D341Med (cell line): ENCODE measurements at places on chromosomes 1 and 21.

DNA sequence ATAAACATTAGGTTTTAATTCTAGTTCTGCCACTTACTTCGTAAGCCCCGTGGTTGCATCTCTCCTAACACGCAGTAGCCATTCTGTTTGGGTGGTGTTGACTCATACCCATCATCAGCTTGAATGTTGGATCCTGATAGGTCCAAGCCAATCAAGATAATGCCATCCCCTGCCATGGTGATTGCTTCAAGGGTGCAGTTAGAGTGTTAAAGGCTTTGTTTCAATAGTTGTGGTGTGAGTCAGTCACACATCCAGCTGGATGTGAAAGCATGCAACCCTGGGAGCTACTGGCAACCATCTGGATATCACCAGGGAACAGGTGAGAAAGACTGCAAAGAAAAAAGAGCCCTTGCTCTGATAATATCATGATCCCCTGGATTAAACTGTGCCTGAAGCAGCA is 69.1 kb downstream of the OMA1 start:
- no peak for DNase-seq

- DNase-seq = no peak
Observed at GRCh38 chr1:33096363-33097005, 15.5 kb downstream of the AZIN2 start.

- no peak for DNase-seq
Observed at GRCh38 chr21:40049031-40049930, 182.0 kb downstream of the PCP4 start.

DNA sequence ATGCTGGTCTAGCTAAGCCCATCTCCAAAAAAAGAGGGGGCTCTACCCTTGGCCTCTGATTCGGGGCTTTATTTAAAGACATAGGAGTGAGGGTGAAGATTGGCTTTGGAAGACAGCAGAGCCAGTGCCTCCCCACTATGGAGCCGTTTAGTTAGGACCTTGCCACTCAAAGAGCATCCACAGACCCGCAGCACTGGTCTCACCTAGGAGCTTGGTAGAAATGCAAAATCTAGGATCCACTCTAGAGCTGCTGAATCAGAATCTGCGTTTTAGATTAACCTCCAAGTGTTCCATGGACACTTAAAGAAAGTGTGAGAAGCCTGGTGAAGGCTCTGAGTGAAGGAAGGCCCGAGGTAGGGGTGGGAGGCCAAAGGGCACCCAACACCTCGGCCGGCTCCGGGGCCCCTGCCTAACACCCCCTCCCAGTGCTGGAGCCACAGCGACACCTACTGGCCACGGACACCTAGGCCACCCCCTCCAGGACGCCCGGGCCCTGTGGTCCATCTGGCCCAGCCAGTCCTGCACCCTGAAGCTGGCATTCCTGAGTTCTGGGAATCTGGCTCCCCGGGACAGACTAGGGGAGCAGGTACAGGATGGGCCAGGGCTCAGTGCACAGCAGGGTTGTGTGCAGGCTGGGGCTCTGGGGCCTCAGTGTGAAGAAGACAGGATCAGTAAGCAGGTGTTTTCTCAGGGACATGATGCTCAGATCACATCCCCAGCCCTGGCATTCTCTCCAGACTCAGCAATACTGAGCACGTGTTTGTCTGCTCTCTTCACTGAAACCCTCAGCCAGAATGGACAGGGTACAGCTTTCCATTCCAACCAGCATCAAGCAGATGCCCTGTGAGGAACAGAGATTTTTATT is 79.2 kb downstream of the TMEM53 start:
- DNase-seq = peak; percentile 93

- no peak for DNase-seq
Observed at GRCh38 chr1:228837817-228838716, 102.8 kb downstream of the RHOU start.

DNA sequence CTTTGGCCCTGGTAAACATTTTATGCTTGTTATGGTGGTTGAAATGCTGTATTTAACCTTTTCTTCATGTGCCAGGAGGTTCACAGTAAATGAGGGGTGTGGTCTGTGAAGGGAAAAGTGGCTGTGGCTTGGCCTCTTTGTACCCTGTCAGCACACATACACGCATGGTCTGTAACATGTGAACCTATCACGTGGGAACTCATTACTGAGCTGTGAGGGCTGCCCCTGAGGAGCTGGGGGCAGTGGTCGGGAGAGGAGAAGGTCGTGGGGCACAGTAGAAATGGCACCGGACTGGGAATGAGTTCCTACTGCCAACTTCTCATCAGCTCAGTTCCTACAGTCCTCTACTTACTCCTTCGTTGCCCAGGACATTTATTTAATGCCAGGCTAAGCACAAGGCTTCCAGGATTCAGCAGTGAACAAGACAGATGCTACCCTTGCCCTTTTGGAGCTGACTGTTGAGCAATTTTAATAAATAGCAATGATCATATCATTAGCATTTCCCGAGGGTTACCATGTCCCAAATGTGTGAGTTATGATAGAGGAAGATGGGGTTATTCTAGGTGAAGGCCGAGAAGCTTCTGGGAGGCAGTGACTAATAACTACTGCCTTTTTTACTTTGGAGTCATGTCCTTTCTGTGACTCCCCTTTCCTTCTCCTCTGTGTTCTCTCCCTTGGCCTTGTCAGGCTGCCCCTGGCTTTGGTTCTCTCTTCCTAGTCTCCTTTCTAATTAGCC is 38.8 kb downstream of the DDR2 start:
- no peak for DNase-seq

DNA sequence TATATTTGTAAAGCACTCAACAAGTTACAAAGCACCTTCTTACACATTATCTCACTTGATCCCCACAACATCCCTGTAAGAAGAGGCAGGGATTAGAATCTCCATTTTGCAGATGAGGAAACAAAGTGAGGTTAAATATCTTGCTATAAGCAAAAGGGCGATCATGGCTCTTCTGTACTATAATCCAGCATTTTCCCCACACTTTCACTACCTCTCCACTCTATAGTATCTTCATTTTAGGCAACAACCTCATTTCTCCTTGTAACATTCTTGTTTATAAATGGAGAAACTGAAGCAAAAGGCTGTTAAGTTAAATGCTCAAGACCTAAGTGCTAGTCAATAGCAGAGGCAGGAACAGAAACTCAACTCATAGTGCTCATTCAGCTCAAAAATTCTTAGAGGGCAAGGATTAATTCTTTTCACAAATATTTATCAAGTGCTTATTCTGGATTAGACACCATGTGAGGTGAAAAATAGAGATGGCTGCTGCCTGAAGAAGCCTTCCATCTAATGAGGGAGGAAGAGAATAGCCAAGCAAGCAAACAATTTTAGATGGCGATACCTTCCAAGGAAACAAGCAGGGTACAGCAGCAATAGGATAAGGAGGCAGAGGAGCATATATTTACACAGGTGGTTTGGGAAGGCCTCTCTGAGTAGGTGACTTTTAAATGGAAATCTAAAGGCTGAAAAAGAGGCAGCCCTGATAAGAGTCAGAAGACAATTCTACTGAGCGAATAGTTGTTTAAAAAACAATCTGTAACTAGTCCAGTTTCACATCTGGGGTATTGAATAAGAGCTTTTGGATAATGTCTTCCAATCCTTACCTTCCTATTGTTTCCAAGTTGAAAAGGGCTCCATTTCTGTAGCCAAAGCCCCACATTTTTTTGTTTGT is 3.5 kb downstream of the ERRFI1 start:
- DNase-seq = no peak

DNA sequence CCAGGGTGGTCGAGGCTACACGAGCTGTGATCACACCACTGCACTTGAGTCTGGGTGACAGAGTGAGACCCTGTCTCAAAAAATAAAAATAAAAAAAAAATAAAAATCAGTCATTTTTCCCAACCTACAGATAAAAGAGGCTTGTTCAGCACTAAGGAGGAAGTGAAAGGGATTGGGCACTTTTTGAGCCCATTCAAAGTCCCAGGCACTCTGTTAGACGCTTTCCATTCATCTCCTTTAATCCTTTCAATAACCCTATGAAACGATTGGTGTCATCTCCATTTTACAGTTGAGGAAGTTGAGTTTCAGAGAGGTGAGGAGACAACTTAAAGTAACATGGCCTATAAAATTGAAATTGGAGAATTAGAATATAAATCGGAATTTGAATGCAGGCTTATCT is 10.4 kb upstream of the AGO4 start:
- DNase-seq = no peak

GRCh38 chr21:25818551-25818950 is 83.8 kb downstream of the GABPA start:
- no peak for DNase-seq

DNA sequence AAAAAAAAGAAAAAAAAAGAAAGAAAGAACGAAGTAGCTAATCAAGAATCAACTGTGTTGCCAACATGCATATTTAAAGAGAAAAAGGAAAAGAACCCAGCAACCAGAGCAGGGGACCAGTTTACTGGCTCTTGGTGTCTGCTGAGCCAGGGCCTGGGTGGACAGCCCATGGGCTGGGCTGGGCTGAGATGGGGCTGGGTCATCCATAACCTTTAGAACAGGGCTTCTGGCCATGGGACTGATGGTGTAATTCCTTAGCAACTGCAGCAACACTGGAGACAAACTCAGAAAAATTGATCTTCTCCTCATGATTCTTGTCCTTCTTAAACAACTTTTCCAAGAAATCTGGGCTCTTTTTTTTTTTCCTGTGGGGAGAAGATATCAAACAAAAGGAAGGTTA is 10.5 kb downstream of the S100A7A start:
- no peak for DNase-seq

DNA sequence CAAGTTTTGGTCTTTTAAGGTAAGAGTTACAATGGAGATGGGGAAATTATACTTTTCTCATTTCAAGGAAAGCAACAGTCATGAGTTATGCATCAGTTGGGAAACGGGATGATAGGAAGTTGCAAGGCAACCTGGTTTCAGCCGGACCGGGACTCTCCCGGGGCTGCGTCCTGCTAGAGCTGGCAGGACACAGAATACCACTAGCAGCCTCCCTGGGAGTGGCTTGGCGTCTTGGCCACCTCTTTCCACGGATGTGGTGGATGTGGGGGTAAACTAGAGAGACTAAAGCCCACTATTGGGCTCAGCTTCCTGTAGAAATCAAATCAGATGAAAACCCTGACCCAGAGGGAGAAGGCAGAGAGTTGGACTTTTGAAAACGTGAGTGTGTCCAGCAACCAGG is 71.9 kb downstream of the ADARB1 start:
- DNase-seq = no peak

- no peak for DNase-seq
Observed at GRCh38 chr1:183103577-183103976, 80.4 kb downstream of the LAMC1 start.

- DNase-seq = peak; percentile 89
Observed at GRCh38 chr1:26723013-26723991, 27.5 kb downstream of the ARID1A start.

GRCh38 chr1:211511947-211512346 is 20.0 kb upstream of the RD3 start:
- DNase-seq = no peak

- DNase-seq = no peak
Observed at GRCh38 chr1:63320022-63320721, 2.2 kb upstream of the FOXD3 start.

DNA sequence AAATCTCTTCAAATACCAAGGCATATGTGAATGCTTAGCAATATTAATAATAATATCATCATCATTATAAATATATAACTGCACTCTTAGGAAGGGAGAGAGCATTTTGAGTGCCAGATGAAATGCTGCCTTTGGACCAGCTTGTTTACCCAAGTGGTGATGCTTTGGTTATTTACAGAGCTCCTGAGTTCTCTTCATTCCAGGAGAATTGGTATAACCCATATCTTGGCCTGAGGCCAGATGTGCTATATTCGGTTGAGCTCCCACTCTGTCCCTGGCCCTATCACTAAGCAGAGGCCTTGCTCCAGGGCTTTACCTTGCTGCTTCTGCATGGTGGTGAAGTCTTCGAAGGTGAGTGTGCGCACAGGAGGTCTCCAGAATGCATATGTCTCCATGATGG is 89.4 kb downstream of the TBX15 start:
- no peak for DNase-seq

DNA sequence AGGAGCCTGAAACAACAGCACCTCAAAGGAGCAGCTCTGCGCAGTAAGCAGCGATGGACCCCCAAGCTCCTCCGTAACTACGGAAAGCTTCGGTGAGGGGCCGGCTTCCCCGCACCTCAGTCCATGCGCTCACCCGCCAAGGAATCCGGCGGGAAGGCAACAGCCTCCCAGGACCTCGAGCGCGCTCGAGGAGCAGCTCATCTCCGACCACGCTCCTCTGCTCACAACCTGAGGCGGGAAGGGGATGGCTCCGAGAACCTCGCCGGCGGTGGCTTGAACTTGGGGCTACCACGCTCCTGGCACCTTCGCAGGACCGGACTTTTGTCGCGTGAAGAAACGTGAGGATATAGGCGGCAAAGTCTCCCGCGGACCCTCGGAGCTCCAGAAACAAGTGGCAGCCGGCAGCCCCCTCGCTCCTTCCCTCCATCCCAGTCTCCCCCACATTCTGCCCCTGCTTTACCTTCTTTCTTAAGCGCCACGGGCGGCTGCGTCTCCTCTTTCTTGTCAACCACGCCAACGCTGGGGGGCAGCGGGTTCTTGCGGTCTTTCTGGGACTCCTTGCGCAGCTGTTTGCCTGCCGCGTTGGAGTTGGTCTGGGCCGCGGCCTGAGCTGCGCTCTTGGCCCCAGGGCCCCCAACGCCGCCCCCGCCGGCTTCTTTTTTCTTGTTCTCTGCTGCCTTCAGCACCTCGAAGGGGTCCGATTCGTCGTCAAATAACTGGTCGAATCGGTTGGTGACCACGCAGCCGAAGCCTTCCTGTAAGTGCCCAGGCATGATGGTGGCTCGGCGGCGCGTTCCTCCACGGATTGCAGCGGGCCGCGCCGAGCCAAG is 459 bp downstream of the SERBP1 start:
- DNase-seq = peak; percentile 34

GRCh38 chr21:27423906-27424595 is 457.2 kb upstream of the ADAMTS5 start:
- DNase-seq = no peak

- DNase-seq = no peak
Observed at GRCh38 chr1:180563026-180563827, 4.5 kb downstream of the OVAAL start.

DNA sequence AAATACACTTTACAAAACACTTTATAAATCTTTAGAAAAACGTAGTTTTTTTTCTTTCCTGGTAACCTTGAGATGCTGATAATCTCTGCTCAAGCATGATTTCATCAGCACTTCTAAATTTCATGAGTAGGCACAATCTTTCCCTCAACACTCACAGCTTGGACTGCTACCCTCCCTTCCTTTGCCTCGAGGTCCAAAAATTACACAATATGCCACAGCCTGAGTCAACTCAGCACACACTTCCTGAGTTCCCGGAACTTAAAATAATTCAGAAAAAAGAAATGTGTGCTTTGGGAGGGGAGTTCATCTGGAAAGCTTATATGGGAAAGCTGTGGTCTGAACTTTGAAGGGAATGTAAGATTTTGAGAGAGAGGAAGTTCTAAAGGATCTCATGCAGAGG is 5.9 kb downstream of the CLCA2 start:
- no peak for DNase-seq
